RPMI8226 (cell line): ENCODE measurements at places on chromosomes 7 and 10.

GRCh38 chr10:37712489-37713131, 144.8 kb downstream of the ZNF248 start:
- DNase-seq, result no peak

DNA sequence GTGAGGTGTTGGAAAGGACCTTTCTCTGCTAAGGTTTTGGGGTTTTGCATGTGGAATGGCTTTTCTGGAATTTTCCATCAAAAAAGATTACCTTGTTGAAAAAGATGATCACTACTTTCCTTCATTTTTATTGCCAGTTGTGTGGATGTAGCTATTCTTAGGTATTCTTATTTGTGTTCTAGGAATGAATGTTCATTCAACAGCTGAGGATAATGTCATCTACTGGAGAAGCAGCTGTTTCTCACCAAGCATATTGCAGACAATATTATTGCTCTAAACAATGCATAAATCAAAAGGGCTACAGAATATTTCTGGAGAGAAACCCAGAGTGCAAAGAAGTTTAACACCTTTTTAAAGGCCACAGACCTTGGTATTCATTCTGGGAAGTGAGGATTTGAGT, 145.6 kb upstream of the CALCR start:
- DNase-seq, result no peak

DNA sequence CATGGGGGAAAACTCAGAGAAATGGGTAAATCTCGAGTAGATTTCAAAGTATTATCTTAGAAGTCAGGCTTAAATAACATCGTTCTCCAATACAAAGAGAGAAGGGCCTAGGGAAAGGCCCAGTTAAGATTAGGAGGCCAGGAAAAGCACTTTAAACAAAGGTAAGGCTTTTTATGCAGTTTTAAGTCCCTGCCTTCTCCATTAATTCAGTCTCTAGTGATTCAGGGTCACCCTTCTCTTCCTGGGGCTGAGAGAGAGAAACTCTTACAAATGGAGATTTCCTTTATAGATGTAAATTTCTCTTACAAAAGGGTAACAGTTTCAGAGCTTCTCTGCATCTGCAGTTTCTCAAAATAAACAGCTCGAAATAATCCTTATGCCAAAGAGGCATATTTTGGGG, 179.3 kb downstream of the HECW1 start:
- no peak for DNase-seq

DNA sequence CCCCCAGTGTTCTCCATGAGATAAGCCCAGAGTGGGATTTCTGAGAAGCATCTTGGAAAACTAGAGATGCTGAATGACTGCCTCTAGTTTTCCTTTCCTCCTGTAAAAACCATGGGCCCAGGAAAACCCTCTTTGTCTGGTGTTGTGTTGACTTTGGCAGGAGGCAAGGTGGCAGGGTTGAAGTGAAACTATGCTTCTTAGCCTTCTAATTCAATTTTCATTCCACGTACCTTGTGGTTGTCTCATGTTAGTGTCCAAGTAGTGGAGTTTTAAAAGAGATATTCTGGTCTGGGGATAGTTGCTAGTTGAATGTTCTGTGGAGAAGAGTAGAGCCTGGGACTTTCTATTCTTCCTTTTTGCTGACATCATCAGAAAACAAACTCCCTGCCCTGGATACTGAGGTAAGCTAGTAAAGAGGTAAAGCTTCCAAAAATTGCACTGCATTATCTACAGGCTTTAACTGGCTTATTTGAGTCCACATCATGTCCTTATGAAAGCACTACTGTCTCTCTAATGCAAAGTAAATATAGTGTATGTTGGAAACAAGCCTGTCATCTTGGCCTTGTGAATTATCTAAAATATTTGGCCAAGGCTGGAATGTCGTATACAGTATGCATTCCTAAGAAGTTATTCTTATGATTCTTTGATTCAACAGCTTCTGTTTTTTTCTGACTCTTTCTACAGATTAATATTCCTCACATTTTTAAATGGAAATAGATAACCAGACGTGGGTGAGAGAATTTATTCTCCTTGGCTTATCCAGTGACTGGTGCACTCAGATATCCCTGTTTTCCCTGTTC, at the start of gene OR2F2:
OR2F2 (plus strand) TSS at position 708 of the 800 bp plus-strand sequence; CDS start at position 708, 0 bp downstream.
- DNase-seq, result no peak

DNA sequence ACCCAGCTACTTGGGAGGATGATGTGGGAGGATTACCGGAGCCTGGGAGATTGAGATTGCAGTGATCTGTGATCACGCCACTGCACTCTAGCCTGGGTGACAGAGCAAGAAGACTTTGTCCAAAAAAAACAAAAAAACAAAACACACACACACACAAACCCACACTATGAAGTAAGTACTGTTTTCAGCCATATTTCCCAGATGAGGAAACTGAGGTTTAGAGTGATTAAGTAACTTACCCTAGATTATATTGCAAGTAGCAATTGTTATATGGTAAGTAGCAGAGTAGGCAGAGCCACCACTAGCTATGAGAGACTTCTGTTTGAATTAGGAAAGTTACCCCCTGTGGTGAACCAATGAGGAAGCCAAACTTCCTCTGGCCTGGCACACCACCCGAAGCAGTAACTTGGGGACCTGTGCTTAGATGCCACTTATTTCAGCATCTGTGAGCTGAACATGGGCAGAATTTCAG, 61.9 kb downstream of the MCU start:
- no peak for DNase-seq

DNA sequence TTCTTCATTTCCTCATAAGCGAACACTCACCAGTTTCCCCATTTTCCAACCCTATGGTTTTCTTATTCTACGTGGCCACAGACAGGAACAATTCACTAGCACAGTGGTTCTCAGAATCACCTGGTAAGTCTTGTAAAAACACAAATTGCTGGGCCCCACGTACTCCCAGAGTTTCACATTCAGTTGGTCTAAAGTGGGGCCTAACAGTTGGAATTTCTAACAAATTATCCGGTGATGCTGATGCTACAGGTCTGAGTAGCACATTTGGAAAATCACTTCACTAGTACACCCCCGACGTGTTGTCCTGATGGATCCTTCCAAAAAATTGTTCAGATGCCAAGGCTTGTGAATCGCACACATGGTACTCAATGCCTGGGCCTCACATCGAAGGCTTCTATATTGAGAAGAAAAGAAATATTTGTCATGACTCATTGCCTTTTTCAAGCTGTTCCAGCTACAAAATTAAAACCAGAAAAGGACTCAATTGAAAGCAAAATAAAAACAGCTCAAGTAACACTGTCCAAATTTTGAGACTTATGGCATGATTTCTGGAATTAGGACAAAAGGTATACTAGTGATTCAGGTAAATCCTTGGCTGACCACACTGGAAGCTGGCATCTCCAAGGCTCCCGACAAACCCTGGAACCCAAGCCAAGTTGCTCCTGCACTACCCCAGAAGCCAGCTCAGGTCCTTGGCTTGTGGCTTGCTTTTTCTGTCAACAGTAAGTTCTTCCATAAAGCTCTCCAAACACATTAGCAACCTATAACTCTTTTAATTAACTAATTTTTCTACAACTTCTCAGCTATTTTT, 12.9 kb upstream of the VIM start:
- DNase-seq, result no peak

- no peak for DNase-seq
These were observed 6.7 kb downstream of the SH2D4B start for GRCh38 chr10:80544316-80544953.

GRCh38 chr10:70457759-70458305, 16.4 kb upstream of the NODAL start:
- DNase-seq, result no peak

GRCh38 chr7:128003787-128004186, 27.4 kb downstream of the LRRC4 start:
- peak; percentile 73 for DNase-seq

- DNase-seq, result peak; percentile 32
These were observed 1.3 kb downstream of the TSPAN13 start for GRCh38 chr7:16754856-16755317.

GRCh38 chr7:71868797-71869196, 543.3 kb downstream of the CALN1 start:
- peak; percentile 15 for DNase-seq

- no peak for DNase-seq
These were observed 2.6 kb downstream of the LIPA start for GRCh38 chr10:89248990-89249389.

DNA sequence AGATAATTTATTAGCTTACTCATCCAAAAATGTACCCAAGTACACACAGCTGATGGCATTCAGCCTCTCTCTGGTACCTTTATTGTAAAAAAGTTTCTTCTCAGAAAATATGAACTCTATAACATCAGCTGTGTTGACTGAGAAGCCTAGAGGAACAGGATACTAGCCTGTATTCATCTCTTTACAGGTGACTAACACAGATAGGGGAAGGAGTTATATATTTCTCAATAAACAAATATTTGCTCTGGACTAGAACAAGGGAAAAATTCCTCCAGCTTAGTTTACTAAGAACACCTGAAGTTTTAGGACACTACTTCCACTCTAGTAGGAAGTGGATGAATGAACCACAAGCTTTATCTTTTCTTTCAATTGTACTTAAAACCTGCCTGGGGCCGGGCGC, 67.8 kb downstream of the ZNF248 start:
- no peak for DNase-seq

DNA sequence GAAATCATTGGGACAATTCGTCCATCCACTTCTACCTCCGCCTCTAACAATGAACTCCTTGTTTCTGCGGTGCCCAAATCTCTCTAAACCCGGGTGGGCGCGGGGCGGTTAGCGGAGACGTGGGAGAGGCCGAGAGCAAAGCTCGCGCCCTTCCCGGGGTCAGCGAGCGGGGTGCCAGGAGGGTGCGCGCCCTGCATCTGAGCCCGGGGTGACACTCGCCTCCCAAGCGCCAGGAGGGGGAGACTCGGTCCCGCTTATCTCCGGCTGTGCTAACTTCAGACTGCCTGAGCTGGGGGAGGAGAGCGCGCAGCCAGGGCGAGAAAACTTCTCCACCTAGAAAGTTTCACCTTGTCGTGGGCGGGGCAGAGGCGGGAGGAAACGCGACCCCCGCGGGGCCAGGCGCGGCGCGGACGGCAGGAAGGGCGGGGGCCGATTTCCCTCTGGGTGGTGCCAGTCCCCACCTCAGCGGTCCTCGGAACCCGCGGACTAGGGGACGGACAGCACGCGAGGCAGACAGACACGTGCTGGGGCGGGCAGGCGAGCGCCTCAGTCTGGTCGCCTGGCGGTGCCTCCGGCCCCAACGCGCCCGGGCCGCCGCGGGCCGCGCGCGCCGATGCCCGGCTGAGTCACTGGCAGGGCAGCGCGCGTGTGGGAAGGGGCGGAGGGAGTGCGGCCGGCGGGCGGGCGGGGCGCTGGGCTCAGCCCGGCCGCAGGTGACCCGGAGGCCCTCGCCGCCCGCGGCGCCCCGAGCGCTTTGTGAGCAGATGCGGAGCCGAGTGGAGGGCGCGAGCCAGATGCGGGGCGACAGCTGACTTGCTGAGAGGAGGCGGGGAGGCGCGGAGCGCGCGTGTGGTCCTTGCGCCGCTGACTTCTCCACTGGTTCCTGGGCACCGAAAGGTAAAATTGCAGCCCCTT, at the start of gene MET:
MET (plus strand) TSS at position 516 of the 915 bp plus-strand sequence. CDS start 26,889 bp downstream, outside the sequence.
- DNase-seq, result peak; percentile 83

GRCh38 chr7:64992971-64993370, 2.1 kb upstream of the ZNF117 start:
- no peak for DNase-seq

GRCh38 chr10:94299417-94299816, 63.3 kb downstream of the NOC3L start:
- peak; percentile 34 for DNase-seq

GRCh38 chr7:108836256-108836655, 266.6 kb downstream of the DNAJB9 start:
- DNase-seq, result no peak

GRCh38 chr7:81256991-81257390, 338.1 kb upstream of the SEMA3C start:
- peak; percentile 36 for DNase-seq

DNA sequence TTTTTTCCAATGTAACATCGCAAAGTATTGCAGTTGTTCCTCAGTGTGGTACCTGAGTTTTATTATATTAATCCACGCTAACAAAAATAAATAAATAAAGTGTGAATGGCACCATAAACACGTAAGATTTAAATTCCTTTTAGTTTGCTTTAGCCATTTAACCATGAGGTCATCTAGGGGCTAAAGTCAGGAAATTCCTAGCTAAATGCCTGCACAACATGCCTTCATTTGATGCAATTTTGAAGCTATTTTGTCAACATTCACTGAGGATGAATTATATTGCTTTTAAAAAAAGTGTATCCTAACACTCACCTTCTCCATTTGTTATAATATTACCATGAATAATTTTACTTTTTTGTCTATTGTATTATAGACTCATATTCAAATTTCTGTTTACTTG, 714.4 kb downstream of the GATA3 start:
- DNase-seq, result no peak

- DNase-seq, result no peak
These were observed 36.1 kb downstream of the GPRIN2 start for GRCh38 chr10:46520381-46520780.

GRCh38 chr10:75220274-75220673, 9.7 kb downstream of the VDAC2 start:
- no peak for DNase-seq

DNA sequence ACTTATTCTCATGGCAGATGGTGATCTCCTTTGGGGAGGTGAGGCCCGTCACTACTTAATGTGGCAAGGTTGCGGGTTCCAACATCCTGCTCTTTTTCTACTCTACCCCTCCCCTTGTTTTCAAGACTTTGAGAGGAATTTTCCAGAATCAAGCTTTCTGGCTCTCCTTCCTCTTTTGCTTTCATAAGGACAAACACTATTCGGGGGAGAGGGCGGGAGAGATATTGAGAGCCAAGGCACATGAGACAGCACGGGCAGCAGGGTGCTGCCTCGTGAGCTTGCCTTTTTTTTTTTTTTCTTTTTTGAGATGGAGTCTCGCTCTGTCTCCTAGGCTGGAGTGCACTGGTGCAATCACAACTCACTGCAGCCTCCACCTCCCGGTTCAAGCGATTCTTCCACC, 6.9 kb upstream of the PFKFB3 start:
- no peak for DNase-seq

- no peak for DNase-seq
These were observed 41.0 kb downstream of the KIAA1217 start for GRCh38 chr10:24249829-24250415.

GRCh38 chr10:66832781-66833422, 92.9 kb upstream of the LRRTM3 start:
- no peak for DNase-seq

DNA sequence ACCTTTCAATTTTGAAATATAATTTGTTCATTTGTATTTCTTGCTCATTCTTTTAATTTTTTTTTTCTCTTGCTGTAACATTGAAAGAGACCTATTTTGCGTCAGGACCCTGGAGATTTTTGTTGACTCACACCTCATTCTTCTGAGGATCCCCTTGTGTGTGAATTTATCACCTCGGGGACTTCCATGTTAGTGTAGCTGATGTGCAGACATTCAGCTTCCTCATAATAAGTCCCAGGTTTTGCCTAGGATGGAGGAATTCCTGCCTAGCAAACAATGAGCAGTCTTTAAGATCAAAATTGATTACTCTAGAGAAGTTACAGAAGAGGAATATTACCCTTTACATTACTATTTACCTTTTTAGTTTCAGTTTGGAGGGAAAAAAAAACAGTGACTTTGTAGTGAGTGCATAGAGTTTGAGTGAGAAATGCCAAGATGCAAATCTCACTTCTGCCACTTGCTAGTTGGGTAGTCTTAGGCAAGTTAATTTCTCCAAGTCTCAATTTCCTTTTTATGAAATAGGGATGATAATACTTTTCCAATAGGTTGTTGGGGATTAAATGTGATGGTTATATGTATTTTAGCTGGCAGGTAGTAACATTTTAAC, 14.3 kb downstream of the TES start:
- no peak for DNase-seq

GRCh38 chr10:10658172-10658785, 359.4 kb upstream of the CELF2 start:
- no peak for DNase-seq

GRCh38 chr7:90579181-90579688, 16.9 kb upstream of the CDK14 start:
- DNase-seq, result no peak
